Immature natural killer cell (primary cell): ENCODE measurements at places on chromosomes 3 and 15.

- no peak for DNase-seq
Observed at GRCh38 chr3:10721101-10721500, 94.9 kb upstream of the SLC6A11 start.

- no peak for DNase-seq
Observed at GRCh38 chr3:58539626-58540025, 2.6 kb upstream of the ACOX2 start.

DNA sequence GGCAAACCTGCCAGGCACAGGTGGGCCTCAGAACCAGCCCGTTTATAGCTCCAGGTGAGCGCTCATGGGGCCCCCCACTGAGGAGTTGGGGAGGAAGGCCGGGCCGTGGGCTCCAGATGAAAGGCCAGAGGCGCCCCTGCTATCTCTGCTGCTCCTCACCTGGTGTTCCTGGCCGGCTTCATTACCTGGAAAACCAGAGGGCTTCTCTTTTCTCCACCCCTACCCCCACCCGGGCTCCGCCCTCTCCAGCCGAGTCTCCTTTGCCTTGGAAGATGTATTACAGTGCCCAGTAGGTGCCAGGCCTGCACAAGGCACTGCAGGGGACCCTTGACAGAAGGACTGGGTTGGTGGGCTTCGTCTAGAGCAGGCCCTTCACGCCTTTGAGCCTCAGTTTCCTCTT, 111.4 kb downstream of the WNT7A start:
- DNase-seq, result no peak

GRCh38 chr15:98651581-98652220, 3.4 kb downstream of the IGF1R start:
- DNase-seq, result peak; percentile 14

DNA sequence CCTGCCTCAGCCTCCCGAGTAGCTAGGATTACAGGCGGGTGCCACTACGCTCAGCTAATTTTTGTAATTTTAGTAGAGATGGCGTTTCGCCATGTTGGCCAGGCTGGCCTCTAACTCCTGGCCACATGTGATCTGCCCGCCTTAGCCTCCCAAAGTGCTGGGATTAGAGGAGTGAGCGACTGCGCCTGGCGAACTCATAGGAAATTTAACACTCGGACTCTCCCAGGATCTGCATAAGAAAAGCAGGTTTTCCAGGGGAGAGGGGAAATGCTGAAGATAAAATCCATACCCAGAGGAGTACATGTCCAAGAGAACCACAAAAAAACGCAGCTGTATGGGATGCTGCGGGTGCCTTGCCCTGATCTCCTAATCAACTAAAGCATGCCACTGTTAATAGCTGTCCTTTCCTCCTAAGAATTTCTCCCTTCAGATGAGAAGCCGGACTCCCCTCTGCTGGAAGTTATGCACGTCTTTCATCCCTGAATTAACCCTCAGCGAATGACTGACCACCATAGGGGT, 25.3 kb upstream of the TGFBR2 start:
- no peak for DNase-seq

GRCh38 chr3:120425572-120426250, 25.1 kb downstream of the FSTL1 start:
- DNase-seq, result no peak

- no peak for DNase-seq
Observed at GRCh38 chr15:90664650-90665287, 52.4 kb upstream of the BLM start.

DNA sequence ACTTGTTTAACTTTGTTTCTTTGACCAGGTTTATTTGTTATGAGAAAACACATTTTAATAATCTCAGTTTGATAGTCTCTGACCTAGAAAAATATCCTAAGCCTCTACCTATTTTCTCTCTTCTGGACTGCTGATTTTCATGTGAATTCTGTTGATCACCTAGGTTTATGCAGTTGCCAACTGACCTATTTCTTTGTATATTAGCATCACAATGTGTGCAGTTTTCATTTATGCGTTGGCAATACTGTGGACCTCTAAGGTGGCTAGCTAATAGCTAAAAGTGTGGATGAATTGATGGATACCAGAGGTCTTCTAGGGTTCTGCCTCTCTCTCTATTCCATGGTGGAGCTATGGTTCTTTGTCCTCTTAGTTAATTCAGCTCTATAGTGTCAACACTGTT, 72.1 kb downstream of the LRRC49 start:
- DNase-seq, result no peak

DNA sequence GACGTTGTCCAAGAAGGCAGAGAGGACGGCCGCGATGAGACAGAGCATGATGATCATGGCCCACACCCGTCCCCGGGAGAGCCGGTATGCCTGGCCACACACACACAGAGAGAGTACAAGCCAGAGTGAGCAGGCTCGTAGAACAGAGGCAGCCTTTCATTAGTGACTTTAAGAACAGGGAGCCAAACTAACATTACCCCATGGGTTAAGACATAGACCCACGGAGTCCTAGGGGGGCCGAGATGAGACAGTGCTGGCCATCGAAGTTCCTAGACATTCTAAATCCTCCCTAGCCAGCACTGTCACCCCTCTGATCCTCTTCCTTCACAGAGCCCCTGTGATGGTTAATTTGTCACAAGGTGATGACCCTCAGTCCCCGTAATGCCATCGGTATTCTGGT, 114.0 kb downstream of the OCA2 start:
- no peak for DNase-seq

DNA sequence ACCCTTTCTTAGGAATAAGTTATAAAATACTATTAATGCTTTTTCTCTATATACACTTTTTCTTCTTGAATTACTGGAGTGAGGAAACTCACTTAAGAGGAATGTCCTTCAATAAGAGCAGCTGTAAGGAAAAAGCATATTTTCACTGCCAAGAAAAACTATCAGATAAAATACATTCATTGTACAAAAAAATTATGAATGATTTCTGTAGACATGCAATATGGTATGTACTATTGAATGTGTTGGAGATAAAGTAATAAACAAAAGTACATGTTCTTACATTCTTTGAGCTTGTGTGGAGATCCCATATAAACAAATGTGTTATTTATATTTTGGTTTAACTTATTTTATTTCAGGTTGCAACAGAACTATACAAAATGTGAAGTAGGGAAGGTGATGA, 241.0 kb upstream of the ZNF717 start:
- no peak for DNase-seq

- DNase-seq, result no peak
Observed at GRCh38 chr3:56205406-56205805, 262.9 kb downstream of the ERC2 start.

GRCh38 chr3:52174896-52175295, 20.7 kb upstream of the POC1A start:
- DNase-seq, result no peak

GRCh38 chr3:187811585-187812250, 66.5 kb upstream of the BCL6 start:
- DNase-seq, result no peak

GRCh38 chr15:68432441-68433064, 590 bp upstream of the ITGA11 start:
- no peak for DNase-seq

DNA sequence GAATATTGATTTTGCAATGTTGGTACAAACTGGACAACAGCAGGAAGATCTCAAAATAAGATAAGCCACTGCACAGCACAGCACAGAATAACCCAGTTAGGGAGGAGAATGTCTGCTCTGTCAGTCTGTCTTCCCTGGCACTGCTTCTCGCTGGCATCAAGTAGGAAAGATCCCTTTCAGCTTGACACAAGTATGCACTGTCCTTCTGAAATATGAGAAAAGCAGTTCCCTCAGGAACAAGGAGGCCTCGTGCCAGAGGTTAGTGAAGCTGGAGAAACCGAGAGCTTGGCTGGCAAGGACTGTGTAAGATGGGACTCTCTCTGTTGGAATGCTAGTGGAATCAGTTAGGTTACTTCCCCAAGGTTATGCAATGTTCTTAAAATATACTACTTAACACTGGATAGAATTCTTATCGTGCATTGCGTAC, 59.1 kb downstream of the FMN1 start:
- DNase-seq, result no peak

DNA sequence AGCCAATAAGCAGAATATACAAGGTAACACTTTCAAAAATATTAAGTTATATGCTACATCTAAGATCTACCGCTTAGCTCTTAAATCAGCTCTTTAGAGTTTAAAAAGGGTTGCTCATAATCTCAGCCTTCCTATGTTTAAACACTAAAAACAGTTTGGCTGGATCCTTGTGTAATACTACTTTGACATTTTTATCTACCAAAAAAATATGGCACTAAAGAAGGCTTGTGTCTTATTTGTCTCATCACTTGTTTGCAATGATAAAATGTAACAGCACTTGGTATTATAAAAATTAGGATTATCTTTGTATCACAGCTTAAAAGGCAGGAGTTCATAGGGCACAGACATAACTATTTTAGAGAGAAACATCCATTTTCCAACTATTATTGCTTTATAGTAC, 9.8 kb downstream of the ANKRD28 start:
- DNase-seq, result no peak

DNA sequence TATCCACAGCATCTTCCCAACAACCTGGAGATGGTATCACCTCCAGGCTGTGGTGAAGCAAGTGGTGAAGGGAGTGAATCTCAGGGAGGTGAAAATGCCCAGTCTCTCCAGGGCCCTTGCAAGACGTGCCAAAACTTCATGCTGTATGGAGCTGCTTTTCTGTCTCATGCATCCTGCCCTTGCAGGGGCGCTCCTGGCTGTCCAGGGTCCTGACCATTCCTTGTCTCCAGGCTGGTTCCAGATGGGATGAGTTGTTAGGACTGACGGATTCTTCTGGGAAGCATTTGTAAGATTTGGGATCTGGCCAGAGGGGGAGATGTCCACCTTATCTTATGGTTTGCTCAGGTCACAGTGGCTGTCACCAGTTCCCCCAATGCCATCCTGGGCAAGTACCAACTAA, 15.8 kb downstream of the TGM4 start:
- no peak for DNase-seq

- DNase-seq, result no peak
Observed at GRCh38 chr15:28084547-28084946, 14.6 kb downstream of the OCA2 start.

GRCh38 chr3:175818811-175819464, 959.8 kb downstream of the NAALADL2 start:
- no peak for DNase-seq

DNA sequence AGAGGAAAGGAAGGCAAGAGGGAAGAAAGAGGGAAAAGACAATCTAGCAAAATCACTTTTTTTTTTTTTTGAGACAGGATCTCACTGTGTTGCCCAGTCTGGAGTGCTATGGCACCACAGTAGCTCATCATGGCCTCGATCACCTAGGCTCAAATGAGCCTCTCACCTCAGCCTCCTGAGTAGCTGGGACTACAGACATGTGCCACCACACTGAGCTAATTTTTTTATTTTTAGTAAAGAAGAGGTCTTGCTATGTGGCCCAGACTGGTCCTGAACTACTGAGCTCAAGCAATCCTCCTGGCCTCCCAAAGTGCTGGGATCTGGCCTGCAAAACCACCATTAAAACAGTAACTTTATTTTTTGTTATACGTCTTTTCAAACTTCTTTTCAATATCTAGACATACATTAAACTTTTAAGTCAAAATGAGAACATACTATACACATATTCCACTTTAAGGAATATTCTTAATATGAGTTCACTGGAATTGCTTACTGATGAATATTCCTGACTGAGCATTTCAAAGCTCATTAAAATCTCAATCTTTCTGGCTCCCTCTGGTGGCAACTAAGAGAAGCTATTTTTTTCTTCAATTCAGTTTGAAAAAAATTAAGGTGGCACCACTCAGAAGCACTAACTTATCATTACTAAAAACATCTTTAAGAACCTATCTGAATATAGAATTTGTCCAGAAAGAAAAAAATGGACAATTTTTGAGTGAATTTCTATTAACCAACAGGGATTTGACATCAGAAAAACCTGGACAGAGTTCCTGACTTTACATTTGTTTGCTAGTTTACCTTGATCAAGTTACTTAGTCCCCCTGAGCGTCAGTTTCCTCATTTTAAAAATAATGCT, 40.9 kb downstream of the UACA start:
- peak; percentile 36 for DNase-seq

- no peak for DNase-seq
Observed at GRCh38 chr3:189626286-189626685, 4.9 kb upstream of the TP63 start.

DNA sequence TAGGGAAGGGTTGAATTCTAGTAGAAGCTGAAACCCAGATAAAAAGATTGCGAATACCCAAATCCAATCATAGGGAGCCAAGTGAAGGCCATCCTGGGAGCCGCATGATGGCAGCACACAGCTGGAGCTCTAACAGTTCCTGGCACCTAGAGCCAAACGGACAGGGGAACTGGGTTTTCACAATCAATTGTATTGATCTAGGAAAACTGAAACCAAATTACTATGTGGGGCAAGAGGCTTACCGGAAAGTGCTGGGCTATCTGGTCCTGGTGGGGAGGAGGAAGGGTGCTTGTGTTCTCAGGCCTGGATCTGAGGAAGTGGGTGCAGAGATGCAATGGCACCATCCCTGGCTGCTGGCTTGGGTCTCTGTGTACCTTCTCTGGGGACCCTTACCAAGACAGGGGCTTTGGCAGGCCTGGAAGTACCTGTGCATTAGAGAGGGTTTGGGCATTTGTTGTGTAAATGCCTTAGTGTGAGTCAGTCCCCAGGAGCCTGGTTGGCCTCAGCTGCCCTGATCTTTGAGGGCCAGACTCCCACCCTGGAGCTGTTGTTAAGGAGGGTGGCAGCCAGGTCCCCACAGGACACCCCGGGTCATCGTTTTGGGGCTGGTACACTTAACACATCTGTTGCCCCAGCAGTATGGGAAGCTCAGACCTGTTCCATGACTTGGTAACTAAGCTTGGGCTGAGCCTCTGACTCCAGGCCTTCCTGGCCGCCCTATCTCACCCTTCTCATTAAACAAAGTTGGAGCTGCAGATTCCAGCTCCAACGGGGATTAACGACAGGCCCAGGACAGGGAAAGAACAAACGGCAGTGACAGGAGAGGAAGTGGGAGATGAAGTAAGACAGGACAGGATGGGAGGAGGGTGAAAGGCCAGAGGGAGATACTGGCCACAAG, 8.9 kb upstream of the FURIN start:
- DNase-seq, result no peak

DNA sequence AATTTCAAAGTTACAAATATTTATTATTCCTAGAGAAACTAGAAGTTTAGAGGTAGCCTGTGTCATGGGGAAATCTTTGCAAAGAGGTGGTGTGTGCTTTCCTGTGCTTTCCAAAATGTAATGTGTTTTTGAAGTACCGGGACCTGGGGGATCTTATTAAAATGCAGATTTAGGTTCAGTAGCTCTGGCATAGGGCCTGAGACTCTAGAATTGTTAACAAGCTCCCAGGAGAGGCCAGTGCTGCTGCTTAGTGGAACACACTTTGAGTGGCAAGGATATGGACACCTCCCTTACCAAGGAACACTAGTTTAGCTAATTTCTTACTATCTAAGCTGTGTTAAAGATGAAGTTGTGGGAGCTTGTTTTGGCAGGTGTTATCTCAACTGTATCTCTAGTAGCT, 428.9 kb downstream of the VGLL3 start:
- no peak for DNase-seq
